ENCODE measurements at places on chromosomes 11 and 22. TPM values are rescaled to one million over a fixed set of nuclear protein-coding genes. Genes with fewer than 3 reads are reported as not detected.

Gene HTATIP2
- 34.7 TPM for polyA plus RNA-seq

Gene DSCAML1
- polyA plus RNA-seq = 0.46 TPM

Gene CDC45
- polyA plus RNA-seq = 2.6 TPM

Gene KCNA4
- 0.31 TPM for polyA plus RNA-seq

Gene IFITM1
- 3.6 TPM for polyA plus RNA-seq

All from Purkinje cell (primary cell).